ENCODE measurements at places on chromosomes 4 and X. TPM values are rescaled to one million over a fixed set of nuclear protein-coding genes. Genes with fewer than 3 reads are reported as not detected.

Gene SERPINA7
- total RNA-seq: not detected

Gene TSPAN7
- not detected for total RNA-seq

Gene PPP1R2C
- total RNA-seq: not detected

Gene GPR34
- not detected for total RNA-seq

Gene MYOZ2
- not detected for total RNA-seq

Gene CYP2U1
- 2.7 TPM for total RNA-seq

Gene TECRL
- not detected for total RNA-seq

Gene SMS
- total RNA-seq: 177 TPM

Gene SNX12
- 127 TPM for total RNA-seq

Gene PALLD
- total RNA-seq: 0.51 TPM

DNA sequence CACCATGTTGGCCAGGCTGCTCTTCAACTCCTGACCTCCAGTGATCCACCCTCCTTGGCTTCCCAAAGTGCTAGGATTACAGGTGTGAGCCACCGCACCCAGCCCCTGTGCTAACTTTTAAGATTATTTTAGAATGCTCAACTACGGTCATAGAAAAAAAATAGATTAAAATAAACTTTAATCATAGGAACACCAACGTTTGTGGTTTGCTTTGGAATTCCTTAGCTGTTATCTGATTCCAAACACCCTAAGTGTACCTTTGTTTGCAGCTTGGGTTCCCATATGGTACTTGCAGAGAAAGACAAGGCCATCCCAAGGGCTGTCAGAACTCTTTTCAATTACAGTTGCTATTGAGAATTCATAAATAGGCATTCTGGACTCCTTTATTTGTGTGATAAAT, 90.1 kb upstream of the EFHC2 start:
- no peak for DNase-seq

GRCh38 chr4:2843941-2844584, 419 bp downstream of the ADD1 start:
- peak; percentile 46 for DNase-seq

GRCh38 chrX:151167791-151168345, 8.5 kb upstream of the GPR50 start:
- no peak for DNase-seq

- no peak for DNase-seq
These were observed 4.8 kb downstream of the WDR44 start for GRCh38 chrX:118350706-118351105.

DNA sequence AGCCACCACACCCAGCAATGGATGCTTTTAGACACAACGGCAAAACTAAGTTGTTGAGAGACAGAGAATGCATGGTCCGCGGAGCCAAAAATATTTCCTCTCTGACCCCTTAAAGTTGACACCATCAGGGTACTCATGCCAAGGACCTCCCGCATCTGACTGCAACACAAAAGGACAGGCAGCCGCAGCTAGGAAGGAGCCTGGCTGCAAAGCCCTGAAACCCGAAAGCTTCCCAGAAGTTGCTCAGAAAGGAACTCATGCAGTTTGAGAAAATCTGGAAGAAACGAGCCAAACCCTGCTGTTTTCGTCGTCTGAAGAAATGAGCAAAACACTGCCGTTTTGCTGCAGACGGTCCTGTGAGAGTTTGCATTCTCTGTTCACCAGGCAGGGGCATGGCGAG, 16.5 kb downstream of the DHRSX start:
- DNase-seq: no peak

- DNase-seq: no peak
These were observed 103.2 kb upstream of the CITED1 start for GRCh38 chrX:72408885-72409284.

DNA sequence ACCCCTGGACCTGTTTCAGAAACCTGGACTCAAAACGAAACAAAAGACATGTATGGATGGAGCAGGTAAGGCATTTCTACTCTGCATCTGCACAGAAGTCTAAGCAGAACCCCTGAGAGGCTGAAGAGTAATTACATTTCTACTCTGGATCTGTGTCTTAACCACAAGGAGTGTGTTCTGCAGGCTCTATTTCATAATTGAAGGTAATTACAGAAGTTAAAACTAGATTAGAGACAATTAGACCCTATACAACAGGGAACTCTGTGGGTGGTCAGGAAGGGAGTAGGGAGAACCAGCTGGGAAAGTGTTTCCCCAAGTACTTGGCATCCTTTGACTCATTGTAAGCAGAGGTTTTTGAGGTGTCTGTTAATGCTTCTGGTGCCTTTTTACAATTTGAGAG, 69.8 kb downstream of the IGSF1 start:
- no peak for DNase-seq

GRCh38 chr4:98996765-98997068, 1.2 kb downstream of the METAP1 start:
- no peak for DNase-seq

DNA sequence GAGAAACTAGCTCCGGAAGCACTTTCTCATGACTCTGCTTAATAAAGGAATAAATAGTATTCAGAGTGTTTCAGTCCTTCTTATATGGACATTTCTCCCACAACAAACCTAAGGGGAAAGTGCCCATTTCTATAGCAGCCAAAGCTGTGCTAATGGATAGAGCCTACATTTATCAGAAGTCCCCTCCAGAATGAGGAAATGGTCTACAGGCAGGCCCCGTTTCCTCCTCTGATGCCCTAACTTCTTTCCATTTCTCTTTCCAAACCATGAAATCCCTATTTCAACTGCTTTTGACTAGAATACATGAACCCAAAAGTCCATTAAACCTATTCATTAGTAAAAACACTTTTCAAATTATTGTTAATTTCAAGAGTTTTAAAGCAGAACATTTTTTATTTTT, 4.5 kb downstream of the ACSL1 start:
- no peak for DNase-seq

- DNase-seq: no peak
These were observed 9.8 kb downstream of the GUCY1A1 start for GRCh38 chr4:155676430-155676825.

DNA sequence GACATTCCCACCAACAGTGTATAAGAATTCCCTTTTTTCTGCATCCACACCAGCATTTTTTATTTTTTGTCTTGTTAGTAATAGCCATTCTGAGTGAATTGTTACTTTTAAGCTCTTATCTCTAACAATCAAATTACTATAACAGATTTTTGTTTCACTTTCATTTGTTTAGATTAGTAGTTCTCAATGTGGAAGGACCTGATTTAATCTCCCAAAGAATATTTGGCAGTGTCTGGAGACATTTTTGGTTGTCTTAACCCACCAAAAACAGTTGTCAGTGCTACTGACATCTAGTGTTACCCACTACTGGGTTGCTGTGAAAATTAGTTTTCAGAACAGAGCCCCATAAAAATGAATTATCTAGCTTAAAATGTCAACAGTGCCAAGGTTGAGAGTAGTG, 37.9 kb downstream of the RUFY3 start:
- no peak for DNase-seq

DNA sequence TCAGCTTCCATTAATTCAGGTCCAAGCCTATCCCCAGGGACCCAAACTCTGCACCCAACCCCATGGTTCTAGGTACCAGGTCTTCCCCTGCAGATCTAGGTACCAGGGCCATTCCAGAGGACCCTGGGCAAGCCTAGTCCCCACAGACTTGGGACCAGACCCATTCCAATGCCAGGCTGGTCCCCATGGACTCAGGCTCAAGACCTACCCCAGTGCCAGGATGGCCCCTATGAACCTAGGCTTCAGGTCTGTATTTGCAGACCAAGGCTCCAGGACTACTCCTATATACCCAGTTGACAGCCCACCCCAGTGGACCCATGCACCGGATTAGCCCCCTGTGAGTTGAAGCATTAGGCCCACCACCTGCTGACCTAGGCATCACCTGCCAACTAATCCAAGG, 8.9 kb downstream of the MTHFD2L start:
- no peak for DNase-seq

GRCh38 chrX:129777218-129778030, 2.3 kb upstream of the SASH3 start:
- no peak for DNase-seq

- no peak for DNase-seq
These were observed 44.3 kb downstream of the RASGEF1B start for GRCh38 chr4:81427344-81427821.

- no peak for DNase-seq
These were observed 27.3 kb upstream of the TET2 start for GRCh38 chr4:105119356-105119755.

- no peak for DNase-seq
These were observed 39.1 kb downstream of the TMEM164 start for GRCh38 chrX:110041980-110042379.

DNA sequence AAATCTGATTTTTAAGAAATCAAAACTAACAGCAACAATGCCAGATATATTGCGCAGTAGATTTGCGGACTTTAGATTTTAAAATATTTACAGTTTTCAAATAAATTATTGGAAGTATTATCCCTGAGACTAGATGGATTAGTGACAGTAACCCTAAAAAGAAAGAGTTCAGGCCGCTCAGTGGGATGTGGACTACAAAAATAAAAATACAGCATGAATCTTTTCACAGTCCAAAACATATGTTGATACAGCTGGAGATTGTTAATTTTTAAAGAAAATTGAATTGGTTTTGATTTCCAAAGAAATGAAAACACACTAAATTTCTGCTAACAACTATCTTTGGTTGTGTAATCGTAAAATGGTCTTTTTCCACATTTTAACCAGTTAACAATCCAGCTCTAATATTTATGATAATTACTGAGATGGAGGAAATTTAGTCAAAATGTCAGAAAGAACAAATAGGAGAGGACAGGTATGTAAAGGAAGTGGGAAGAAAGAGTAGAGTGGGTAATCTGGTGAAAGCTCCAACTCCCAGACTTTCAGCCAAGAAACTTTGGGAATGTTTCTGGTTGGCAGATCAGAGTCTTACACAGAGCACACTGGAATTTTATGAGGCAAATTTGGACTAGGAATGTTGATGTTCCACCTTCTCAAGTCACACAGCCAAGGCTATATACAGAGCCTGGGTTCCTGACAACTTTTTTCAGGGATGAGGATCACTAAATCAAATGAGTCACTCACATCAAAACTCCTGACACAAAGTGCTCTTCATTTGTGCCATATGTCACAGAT, 15.1 kb downstream of the C4orf36 start:
- DNase-seq: no peak

DNA sequence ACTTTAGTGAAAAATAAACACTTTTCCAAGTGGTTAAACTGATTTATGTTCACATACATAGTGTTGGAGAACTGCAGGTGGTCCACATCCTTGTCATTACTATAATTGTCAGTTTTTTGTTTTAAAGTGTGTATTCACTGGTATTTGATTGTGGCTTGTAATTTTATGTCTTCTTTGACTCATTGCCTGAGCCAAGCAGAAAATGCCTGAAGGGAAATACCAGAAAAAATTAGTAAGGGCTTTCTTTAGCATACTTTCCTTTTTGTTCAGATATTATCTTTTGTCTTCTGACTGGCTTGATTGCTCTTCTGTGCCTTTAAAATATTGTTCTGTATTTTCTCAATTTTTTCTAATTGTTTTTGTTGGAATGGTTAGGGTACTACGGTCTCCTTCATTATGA, 981.3 kb downstream of the C4orf33 start:
- DNase-seq: no peak

GRCh38 chr4:173698557-173699262, 168.7 kb upstream of the HAND2 start:
- no peak for DNase-seq

DNA sequence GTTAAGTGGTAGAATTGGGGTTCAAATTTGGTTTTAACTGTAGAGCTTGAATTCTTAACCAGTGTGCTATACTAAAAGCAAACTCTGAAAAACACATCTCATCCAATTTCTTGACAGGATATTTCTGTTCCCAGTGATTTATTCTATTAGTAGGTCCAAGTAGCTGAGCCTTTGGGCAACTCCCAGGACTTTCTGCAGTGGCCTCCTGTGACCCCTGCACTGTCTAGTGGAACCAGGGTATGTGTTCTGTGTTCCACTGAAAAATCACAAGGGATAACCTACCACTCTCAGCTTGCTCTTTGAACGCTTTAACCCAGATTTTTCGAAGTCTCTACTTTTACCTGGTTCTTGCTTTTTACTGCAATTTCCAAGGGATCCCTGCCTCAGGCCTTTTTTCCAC, 58.0 kb upstream of the SCOC start:
- no peak for DNase-seq

GRCh38 chr4:78721747-78722146, 54.4 kb upstream of the BMP2K start:
- no peak for DNase-seq

GRCh38 chrX:8432396-8432795, 32.2 kb upstream of the VCX3B start:
- no peak for DNase-seq

GRCh38 chr4:103307453-103308247, 109.5 kb upstream of the CENPE start:
- DNase-seq: no peak

DNA sequence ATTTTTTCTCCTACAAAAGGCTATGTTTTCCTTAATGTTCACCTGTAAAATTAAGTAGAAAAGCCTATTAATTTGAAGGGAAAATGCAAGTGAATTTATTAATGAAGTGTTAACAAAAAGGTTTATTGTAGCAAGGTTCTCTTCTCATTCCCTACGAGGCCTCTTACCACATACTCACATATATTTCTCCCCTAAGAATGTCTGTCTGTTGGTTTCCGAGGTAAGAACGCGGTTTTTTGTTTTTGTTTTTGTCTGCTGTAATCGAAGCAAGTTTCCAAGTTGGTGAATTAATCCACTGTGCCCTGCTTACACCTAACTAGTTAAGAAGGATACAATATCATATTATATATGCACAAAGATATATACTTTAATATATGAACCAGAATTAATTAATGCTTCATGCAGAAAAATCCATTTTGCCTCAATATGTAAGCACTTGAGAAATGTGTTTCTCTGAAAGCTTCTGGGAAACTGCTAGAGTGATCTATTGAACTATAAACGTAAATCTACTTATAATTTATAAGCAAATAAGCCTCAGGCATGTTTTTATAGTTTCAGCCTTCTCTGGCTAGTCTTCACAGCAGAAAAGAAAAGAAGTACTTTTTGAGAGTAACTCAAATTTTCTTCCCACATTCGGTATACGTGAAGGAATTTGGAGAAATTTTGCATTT, 120.8 kb downstream of the EGF start:
- DNase-seq: no peak

- DNase-seq: no peak
These were observed 28.2 kb upstream of the CENPU start for GRCh38 chr4:184762100-184762499.

GRCh38 chr4:138671106-138671505, 344.5 kb upstream of the NOCT start:
- DNase-seq: no peak

GRCh38 chr4:18815779-18816173, 794.2 kb upstream of the LCORL start:
- DNase-seq: no peak

- no peak for DNase-seq
These were observed 542.3 kb upstream of the ADGRL3 start for GRCh38 chr4:60657807-60658206.

DNA sequence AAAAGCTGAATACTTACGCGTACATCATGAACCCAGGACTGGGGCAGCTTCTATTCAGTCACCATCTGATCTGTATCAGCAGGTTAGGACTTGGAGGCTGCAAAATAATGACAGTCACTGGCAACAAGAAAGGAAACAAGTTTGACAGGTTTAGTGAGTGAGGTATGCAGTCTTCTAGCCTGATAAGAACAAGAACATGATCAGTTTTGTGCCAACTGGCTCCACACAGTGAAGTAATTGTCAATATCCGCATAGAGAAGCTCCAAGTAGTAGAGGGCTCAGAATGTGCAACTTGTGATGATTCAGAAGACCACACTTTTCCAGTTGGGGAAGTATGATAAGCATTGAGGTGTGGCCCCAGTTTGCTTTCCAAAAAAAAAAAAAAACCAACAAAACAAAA, at the start of gene TMPRSS11F:
TMPRSS11F (minus strand) TSS at position 77 of the 400 bp plus-strand sequence; CDS start at position 28, 49 bp downstream.
- no peak for DNase-seq

Measured in G401 (cell line).